ENCODE measurements at places on chromosomes 16 and 17.
A peak's percentile ranks its signal among the peaks of the same experiment; 100 is the strongest.

GRCh38 chr17:74089869-74090464 lies 113.5 kb upstream of the RPL38 start:
- DNase-seq, result peak; percentile 76

- no peak for DNase-seq
Observed at GRCh38 chr16:49519008-49519656, 145.5 kb downstream of the C16orf78 start.

- DNase-seq, result no peak
Observed at GRCh38 chr16:29146266-29146665, 161.4 kb downstream of the LAT start.

GRCh38 chr16:49889725-49890397 lies 33.9 kb upstream of the ZNF423 start:
- DNase-seq, result no peak

GRCh38 chr16:80503107-80503506 lies 37.7 kb upstream of the DYNLRB2 start:
- no peak for DNase-seq

GRCh38 chr16:85300406-85300968 lies 188.2 kb upstream of the CIBAR2 start:
- DNase-seq, result no peak

DNA sequence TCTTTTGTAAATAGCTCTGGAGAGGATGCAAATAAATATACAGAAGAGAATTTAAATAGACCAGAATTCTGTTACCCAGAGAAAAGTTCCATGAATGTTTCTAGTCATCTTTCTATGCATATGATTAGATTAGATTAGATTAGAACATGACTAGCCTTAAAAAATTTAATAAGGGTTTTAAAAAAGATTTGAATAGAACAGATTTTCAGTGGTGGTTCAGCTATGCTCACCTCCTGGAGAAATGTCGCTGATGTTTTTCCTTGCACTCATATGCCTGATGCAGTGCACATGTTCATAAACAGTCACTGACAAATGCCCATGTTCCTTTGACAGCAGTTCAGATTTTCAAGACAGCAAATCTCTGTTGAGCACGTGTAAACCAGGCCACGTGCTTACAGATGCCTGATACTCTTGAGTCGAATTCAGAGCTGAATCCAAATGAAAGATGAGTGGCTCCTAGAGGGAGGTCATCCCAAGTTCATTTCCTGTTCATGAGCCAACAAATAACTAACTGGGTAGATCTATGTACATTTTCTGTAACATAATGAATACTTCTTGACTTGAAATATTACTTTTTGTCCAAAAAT lies 19.9 kb upstream of the RAB11FIP4 start:
- no peak for DNase-seq

GRCh38 chr17:50638966-50639713 lies 4.5 kb downstream of the ABCC3 start:
- no peak for DNase-seq

DNA sequence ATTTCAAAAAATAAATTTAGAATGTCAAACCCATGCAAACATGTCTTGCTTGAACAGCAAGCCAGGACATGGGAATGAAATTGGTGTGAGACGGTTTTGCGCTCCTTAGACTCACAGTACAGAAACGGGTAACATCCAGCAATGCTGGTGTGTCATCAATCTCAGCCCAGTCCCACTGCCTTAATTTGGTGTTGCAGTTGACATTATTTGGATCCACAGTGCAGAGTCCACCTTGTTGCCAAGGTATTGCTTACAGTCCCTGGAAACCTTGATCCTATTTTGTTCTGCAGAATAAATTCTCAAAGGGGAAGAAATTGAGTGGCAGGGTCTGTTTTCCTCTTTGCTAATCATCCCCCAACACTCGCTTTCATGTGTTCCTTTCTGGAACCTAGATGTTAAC lies 311.6 kb upstream of the MON1B start:
- no peak for DNase-seq

- peak; percentile 51 for DNase-seq
Observed at GRCh38 chr16:48556913-48557351, 53.0 kb downstream of the N4BP1 start.

DNA sequence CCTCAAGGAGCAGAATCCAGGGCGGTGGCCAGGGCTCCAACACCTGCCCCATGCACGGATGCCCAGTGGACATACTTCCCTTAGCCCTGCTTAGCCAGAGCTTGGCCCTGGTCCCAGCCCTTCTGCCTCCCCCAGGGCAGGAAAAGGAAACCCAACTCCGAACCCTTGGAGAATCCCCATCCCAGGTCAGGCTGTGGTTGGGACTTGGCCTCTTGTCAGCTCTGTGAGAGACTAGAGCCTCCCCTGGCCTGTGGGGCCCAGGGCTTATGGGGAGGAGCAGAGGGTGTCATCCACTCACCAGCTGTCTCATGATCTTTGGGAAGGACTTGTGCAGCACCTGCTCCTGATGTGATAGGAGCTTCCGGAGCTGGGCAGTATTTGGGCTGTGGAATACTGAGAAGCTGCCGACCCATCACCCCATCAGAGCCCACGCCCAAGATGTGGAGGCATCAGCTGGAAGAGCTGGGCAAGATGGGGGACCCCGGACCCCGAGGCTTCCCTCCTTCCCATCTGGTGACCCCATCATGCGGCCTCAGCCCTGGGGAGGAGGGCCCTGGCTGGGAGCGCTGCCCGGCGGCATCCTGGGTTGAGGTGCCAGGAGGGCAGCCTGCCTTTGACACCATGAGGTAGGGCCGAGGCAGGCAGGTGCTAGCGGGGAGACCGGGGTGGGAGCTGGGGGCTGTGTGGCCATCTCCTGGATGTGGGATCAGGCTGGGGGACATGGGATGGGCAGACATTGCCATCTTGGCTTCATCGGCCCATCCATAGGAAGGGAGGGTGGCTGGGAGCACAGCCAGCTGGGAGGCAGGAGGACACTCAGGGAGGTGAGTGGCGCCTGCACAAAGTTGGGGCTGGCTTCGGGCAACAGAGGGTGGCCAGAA lies 45.1 kb downstream of the TNFRSF13B start:
- no peak for DNase-seq

DNA sequence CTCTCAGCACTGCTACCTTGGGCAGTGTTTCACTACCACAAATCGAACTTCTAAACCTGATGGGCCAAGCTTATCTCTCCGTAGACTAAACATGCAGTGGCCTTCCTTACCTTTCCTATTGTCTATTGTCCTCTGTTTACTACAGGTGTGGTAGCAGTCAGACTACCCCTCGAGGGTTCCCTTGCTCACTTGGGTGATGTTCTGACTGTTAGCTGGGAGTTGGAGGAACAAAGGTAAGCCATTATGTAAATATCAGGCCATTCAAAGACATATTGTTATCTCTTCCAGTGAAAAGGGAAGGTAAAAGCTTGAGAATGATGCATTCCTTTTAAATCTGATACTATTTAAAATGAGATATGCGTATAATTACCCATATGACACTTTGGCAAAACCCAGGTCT lies 828.3 kb upstream of the EEF2KMT start:
- no peak for DNase-seq

- peak; percentile 49 for DNase-seq
Observed at GRCh38 chr17:67995570-67996263, 552 bp downstream of the C17orf58 start.

GRCh38 chr16:1950047-1950446 lies 4.4 kb downstream of the RPL3L start:
- DNase-seq, result no peak

DNA sequence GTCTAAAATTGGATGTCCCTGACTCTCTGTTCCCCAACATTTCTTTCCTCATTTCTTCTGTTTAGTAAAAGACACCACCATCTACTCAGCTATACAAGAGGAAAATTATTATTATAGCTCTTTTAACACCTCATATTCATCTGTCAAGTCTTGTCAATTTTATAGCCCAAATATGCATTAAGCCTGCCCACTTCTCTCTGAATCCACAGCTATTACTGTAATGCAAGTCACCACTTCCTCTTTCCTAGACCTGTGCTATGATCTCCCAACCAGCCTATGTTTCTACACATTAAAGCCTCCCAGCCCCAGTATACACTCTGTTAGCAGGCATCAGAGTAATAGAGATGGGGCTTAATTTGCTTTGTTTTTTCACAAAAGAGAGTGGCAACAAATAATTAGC lies 252.9 kb downstream of the GRIN2A start:
- no peak for DNase-seq

GRCh38 chr16:17166095-17166494 lies 304.7 kb downstream of the XYLT1 start:
- DNase-seq, result no peak

DNA sequence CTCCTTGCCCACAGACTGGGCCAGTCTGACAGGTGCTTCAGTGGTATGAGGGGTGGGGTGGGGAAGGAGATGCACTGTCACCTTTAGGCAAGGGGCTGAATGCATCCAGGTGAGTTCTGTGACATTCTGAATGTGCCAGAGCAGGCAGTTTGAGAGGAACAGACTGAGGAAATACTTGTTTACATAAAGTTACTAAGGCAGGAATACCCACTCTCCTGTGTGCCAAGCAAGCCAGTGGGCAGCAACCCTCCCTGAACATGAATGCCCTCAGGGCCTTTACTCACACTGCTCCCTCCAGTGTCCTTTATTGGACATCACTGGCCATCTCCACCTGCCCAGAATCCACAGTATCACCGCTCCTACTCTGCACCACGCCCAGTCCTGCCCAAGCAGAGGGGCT lies 33.1 kb upstream of the ULK2 start:
- DNase-seq, result no peak

DNA sequence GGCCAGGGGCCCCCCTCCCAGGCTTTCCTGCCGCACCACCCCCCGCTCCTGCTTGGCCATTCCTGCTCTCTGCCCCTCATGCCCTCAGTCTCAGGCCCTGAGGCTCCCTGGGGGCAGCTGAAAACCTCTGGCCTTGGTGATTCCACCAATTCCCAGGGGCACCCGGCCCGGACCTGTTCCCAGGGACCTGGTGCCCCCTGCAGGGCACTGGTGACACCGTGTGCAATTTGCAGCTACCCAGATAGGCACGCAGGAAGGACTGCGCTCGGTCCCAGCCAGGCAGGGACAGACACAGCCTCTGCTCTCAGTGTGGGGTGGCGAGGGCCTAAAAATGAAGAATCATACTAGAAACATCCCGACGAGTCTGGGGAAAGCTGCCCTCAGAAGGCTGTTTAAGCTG lies 13.4 kb downstream of the WFDC1 start:
- DNase-seq, result peak; percentile 33

- no peak for DNase-seq
Observed at GRCh38 chr17:32124985-32125847, 17.1 kb upstream of the RHOT1 start.

- DNase-seq, result no peak
Observed at GRCh38 chr16:27390151-27390550, 11.8 kb upstream of the IL21R start.

DNA sequence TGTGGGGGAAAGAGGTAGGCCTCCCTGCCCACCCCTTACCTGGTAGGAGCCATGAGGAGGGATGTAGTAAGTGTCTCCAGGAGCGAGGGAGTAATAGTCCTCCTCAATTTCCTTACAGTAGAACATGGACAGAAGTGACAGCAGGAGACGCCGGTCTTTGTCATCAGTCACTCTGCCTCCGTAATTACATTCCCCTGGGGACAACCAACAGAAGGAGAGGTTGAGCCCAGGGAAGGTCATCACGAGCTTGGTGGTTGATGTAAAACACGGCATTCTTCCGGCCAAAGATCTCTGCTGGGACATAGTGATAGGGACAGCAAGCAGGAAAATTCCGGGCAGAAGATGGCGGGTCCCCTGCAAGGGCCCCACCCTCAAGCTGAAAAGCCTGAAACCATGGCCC lies 47.9 kb downstream of the LYRM1 start:
- DNase-seq, result no peak

DNA sequence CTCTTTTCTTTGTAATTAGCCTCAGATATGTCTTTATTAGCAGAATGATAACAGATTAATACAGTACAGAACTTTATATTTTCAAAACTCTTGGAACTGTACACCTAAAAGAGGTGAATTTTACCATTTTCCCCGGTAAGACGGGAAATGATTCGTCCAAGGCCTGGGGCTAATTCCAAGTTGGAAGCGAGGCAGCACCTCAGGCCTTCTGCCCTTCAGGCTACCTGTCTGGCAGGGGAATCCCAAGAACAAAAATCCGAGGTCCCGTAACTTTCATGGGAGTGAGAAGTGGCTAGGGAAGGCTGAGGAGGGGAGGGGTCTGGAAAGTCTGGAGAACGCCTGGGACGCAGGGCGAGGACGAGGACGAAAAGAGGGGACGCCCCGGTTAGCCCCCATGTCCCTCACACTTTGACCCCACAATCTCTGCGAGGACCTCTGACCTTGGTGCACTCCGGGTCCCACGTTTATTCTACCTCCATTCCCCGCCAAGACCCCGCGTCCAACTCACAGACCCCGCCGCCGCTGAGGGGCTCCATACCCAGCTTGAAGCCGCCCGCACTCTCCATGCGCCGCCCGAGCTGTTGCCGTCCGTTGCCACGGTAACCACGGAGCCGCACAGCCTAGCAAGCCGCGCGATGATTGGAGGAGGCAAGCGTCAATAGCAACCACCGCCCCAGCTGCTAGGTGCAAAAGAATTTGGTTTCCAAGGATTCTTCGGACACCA lies at the start of gene HYDIN:
HYDIN (minus strand) TSS at position 601 of the 724 bp plus-strand sequence. CDS start 43,827 bp downstream, outside the sequence.
- peak; percentile 22 for DNase-seq

- no peak for DNase-seq
Observed at GRCh38 chr16:47008612-47009011, 35.1 kb upstream of the DNAJA2 start.

- no peak for DNase-seq
Observed at GRCh38 chr16:68884401-68884800, 41.1 kb downstream of the TANGO6 start.

GRCh38 chr17:61337290-61337689 lies 62.4 kb upstream of the TBX2 start:
- DNase-seq, result no peak

DNA sequence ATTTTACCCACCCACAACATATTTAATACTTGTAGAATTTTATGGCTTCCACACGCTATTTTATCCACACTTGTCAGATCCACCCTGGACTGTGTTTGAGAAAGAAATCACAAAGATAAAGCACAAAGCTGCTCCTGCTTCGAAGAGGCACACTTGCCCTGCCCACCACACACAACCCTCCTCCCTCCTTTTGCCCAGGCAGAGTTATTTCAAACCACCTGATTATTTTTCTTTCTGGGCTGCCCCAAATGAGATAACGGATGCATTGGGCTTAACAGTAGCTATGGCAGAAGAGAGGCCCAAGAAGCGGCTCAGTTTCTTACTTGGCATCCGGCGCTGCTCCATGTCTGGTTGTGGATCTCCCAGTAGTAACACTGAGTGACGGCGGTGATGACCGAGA lies 27.2 kb downstream of the PKD1L3 start:
- no peak for DNase-seq

Data from stimulated activated naive CD8-positive, alpha-beta T cell treated with anti-CD3 and anti-CD28 coated beads, Interleukin-15, Interleukin-2, amounts not matched to agents 100 U/mL and 50 U/mL, for 24 hours (primary cell).